Neuronal stem cell (in vitro differentiated cells): ENCODE measurements at places on chromosomes 11 and 22.

GRCh38 chr11:62544581-62545436 lies 1.8 kb downstream of the AHNAK start:
- DNase-seq = no peak

DNA sequence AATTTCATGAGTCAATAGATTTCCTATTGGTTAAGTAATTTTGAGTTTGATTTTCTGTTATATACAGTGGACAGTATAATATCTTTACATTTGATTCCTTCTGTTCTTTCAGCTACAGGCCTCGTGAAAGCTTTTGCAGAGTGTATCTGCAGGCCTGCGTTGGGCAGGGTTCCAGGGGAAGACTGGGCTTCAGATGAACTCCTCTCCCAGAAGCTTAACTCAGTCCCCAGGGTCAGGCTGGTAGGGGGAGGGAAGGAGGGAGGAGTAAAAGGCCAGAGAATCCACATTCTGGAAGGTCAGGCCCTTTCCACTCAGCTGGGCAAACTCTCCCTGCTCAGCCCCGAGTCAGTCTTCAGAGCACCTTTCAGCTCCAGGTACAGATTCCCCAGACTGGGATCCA lies 100.4 kb upstream of the NECTIN1 start:
- no peak for DNase-seq

GRCh38 chr11:71184421-71185210 lies 67.8 kb downstream of the SHANK2 start:
- no peak for DNase-seq

DNA sequence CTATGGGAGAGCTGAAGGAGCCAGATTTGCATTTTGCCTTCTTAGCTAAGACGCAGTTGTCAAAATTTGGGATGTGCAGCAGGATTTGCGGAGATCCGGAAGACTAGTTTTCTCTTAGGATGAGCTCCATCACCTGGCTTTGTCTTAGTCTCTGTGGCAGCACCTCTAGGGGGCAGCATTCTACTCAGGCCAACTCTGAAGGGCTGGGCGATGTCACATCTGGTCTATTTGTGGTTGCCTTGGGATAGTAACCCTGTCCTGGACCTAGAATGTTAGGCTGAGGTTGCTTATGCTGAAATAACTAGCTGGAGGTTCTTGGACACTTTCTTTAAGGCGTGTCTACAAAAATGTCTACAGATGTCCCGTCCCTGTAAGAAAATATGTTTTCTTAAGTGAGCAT lies 116.2 kb downstream of the FAT3 start:
- DNase-seq = no peak

DNA sequence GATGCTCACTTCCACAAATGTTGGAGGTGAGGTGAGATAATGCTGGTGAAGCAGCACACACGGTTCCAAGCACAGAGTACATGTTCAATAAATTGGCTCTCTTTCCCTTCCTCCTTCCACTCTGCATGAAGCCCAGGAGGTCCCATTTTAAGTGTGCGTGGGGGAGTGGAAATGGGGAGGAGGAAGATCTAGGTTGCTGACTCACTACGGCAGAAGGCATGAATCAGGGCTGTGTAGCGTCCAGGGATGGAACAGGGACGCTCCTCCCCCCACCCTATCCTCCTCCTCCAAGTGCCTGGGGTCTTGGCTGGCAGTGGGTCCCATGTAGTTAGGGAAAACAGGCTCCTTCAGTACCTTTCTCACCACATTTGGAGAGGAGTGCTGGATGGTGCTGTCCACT lies 44.2 kb downstream of the TRIM66 start:
- no peak for DNase-seq

DNA sequence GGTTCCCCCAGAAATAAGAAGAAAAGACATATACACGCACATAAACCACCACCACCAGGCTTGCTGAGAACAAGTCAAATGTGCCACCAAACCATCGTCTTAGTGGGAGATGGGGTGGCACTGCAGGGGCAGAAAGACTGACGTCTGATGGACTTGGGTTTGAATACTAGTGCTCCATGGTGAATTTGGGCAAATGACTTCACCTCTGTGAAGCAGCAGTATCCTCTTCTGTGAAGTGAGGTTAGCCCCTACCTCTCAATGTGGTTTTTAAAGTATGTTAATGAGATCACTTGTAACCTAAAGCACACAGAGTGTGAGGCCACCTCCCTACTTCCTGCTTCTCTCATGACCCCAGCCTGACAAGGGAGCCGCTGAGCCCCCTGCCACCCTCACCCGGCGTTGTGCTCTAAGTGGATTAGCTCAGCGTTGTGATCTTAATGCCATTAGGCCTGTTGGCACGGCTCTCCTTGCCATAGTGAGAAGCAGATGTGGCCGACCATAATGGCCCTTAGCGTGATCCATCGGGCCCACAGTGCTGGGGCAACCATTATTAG lies 14.4 kb downstream of the ZBTB16 start:
- DNase-seq = no peak

- DNase-seq = no peak
Measured at GRCh38 chr11:20021212-20021611, 139.1 kb downstream of the DBX1 start.

GRCh38 chr11:75570559-75571139 lies 8.6 kb downstream of the SERPINH1 start:
- no peak for DNase-seq

GRCh38 chr11:34648036-34648435 lies 27.1 kb downstream of the EHF start:
- no peak for DNase-seq

DNA sequence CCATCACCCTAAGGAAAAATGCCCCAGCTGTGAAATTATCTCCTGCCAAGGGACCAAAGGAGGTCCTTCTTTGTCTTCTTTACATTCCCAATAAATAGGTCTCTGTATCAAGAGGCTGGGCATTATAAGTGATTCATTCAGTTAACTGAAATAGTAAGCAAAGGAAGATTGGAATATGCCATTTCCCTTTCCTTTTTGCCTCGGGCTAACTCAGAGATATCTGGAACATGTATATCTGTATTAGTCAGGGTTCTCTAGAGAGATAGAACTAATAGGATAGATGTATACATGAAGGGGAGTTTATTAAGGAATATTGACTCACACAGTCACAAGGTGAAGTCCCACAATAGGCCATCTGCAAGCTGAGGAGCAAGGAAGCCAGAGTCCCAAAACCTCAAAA lies 15.3 kb upstream of the CWF19L2 start:
- no peak for DNase-seq

DNA sequence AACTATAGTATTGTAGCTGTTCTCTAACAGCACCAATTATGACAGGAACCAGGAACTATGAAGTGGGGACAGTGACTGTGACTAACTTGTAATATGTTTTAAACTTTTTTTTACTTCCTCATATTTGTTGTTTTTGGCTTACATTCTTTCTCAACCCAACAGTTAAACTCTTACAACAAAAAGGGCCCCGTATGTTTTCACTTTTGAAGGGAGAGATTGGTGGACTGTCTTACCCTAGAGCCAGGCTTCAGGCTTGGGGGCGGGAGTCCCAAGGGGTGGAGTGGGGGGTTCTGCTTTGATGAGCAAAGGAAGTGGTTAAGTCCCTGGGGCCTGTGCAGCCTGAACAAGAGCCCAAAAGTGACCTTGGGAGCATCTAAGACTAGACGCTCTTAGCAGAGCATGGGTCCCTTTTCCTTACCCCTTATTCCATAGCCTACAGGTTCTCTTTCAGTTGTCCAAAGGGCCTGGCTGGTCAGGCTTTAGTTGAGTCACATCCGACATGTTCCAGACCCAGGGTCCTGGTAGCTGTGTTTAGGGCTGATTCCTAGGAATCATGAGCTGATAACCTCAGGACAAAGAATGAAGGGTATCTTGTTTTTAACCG lies 38.8 kb downstream of the STIM1 start:
- no peak for DNase-seq

DNA sequence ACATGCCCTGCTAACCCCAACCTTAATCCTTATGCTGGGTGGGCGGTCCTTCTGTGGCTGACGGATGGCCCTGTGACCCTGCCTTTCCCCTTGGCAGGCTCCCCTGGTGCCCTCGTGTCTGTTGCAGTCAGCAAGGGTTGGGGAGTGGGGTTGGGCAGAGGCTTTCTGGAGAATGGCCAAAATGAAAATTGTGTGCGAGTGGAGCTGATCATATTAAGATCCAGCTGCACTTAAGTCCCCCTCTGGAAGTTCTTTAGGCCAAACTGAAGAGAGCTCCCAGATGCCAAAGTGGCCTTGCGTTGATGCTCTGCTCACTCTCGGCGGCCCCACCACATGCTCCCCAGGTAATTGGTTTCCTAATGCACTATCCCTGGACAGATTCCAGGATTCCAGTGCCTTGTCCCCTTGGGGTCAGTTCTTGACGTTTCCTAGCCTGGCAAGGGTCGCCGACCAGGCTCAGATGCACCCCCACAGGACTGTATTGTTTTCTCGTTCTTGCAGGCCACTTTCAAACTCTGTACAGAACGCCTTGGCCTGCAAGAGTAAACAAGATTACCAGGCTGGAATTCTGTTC lies 16.4 kb upstream of the C11orf96 start:
- no peak for DNase-seq

DNA sequence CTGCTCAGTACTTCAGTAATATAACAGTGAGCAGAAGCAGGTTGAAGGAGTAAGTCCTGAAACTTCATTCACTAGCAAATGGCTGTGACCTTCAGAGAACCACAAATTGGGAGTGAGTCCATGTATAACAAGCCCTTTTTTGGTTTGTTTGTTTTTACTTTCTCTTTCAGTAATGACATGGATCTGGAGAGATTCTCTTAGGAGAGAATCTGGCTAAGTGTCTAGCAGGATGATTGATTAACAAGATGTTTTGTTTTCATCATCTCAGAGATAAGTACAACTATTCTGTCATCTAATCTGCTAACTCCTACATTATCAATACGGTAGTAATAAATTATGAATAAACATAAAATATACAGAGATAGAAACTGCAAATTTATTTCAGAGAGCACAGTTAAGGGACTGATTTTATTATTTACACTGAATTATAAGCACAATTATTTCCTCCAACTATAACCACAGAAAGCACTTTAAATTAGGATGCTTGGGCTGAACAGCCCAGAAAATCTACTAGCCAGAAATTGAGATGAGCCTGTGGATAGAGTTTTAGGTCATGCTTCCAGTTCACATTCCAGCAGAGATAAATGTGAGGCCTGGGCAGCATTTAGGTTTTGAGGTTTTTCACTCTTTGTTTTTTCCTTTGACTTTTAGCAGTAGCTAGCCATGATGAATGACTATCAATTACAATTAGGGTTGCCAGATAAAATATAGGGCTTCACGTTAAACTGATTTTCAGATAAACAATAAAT lies 429.3 kb upstream of the FAT3 start:
- no peak for DNase-seq

GRCh38 chr22:47944941-47945340 lies 1182.5 kb downstream of the TBC1D22A start:
- no peak for DNase-seq

- no peak for DNase-seq
Measured at GRCh38 chr11:57392066-57392762, 1.8 kb upstream of the PRG2 start.

DNA sequence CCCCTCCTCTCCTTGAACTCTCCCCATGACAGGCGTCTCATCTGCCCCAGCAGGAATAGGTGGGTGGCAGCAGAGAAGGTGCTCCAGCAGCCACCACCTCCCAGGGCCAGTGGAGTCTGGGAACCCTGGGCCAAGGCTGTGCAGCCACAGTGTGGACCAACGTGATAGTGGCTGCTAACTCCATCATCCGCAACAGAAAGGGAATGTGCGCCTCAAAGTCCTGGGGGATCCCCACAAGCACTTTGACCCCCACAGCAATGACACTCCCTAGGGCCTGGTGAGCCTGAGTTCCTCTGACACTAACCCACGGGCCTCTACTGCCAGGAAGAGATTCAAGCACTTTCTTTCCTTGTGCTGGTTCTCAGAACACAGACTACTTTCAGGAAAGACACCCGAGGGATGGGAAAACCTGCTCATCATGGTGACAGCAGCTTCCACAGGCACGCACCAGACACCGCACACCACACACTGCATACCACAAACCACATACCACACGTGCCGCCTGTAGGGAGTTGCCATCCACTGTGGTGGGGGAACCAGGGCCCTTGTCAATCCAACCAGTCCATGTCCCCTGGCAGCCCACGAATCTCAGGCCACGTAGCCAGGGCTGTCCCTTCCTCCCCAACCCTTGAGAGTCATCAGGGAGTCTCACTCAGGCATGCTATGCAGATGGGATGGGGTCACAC lies 3.4 kb upstream of the SLC25A1 start:
- DNase-seq = no peak

GRCh38 chr11:34044664-34045485 lies 6.7 kb upstream of the CAPRIN1 start:
- DNase-seq = no peak

DNA sequence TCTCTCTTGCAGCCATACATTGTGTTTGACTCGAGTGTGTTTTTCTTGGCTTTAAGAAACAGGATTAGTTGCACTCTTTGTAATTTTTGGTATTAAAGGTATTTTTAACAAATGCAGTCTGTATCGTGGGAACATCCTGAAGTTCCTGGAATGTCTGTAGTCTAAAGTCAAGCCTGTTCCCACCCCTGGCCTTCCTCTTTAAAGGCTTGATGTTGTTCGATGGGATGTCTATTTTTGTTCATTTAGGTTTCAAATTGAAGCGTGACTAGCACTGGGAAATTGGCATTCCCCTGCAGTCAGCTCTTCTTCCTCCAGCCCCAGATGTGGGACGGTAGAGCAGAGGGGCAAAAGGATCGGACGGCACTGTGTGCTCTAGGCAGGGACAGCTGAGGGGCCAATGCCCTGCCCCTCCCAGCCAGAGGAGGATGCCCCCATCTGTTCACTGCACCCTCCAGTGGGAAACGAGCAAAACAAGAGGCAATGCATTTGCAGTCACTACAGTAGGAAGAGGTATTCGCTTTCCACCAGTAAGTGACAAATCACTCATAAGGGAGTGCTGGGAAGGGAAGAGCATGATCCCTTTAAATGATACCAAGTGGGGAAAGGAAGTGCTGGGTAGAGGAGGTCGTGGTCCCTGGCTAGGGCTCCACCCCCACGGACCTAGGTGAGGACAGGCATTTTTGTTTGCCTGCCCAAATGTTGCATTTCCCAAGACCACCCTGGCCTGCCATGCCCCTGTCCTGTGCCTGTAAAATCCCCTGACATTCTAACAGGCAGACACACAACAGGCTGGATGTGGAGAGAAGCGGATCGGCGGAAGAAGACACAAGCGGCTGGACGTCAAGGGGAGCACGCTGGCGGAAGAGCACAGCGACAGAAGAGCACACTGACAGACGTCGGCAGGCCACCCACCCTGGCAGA lies 47.4 kb upstream of the SEPTIN5 start:
- DNase-seq = no peak

- no peak for DNase-seq
Measured at GRCh38 chr11:68341557-68342458, 29.4 kb downstream of the LRP5 start.

- no peak for DNase-seq
Measured at GRCh38 chr11:83611031-83611430, 324.9 kb upstream of the CCDC90B start.
